Cortex of kidney (tissue), 1 donor: ENCODE measurements at places on chromosomes 7 and 10.

GRCh38 chr7:35255443-35256255 lies 1.7 kb upstream of the TBX20 start:
- no peak for DNase-seq

DNA sequence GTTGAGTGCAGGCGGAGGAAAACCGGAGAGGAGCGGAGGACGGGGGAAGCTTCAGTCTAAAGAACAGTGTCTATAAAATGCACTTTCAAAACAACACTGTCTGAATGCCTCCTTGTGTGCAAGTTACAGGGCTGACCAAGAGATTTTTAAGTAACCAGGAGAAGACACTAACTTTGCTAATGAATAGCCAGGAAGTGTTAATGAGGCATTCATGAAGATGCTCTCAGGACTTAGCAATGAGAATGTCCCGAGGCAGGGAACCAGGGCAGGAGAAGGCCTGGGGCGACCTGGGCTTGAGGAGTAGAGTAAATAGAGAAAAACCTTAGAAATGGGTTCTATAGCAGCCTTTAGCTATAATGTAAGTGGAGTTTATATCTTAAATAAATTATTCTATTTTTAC lies 312.1 kb downstream of the SKIDA1 start:
- DNase-seq: no peak

DNA sequence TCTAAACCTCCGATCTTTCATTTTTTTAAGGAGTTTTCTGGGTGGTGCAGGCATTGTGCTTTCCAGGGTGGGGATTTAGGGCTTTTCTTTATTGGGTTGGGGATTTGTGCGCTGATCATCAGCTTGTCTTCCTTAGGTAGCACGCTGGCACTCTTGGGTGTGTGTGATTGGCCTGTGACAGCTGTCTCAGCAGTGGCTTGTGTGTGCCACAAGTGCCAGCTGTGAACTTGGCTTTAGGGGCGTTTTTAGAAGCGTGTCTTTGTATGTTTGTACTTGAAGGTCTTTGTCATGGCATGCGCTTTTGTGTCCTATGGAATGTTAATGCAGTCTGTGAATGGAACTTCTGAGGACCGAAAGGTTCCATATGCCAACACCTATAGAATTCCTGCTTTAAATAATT lies 788 bp downstream of the AKAP9 start:
- no peak for DNase-seq

GRCh38 chr7:8125680-8126444 lies 136.1 kb downstream of the ICA1 start:
- DNase-seq: no peak

DNA sequence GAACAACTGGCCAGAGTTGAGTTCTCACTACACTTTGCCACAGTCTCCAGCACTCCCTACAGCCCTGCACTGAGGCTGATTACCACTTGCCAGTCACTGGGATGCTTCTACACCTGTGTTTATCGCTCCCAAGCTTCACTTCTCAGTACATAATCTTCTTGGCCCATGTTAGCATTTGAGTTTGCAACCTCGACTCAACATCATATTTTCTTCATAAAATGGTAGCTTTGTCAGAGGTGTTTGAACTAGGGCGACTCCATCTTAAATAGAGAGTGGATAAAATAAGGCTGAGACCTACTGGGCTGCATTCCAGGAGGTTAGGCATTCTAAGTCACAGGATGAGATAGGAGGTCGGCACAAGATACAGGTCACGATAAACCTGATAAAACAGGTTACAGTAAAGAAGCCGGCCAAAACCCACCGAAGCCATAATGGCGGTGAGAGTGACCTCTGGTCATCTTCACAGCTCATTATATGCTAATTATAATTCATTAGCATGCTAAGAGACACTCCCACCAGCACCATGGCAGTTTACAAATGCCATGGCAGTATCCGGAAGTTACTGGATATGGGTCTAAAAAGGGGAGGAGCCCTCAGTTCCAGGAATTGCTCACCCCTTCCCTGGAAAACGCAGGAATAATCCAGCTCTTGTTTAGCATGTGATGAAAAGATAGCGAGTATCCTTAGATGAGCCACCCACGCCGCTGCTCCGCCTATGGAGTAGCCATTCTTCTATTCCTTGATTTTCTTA lies 105.8 kb upstream of the KLF6 start:
- no peak for DNase-seq

DNA sequence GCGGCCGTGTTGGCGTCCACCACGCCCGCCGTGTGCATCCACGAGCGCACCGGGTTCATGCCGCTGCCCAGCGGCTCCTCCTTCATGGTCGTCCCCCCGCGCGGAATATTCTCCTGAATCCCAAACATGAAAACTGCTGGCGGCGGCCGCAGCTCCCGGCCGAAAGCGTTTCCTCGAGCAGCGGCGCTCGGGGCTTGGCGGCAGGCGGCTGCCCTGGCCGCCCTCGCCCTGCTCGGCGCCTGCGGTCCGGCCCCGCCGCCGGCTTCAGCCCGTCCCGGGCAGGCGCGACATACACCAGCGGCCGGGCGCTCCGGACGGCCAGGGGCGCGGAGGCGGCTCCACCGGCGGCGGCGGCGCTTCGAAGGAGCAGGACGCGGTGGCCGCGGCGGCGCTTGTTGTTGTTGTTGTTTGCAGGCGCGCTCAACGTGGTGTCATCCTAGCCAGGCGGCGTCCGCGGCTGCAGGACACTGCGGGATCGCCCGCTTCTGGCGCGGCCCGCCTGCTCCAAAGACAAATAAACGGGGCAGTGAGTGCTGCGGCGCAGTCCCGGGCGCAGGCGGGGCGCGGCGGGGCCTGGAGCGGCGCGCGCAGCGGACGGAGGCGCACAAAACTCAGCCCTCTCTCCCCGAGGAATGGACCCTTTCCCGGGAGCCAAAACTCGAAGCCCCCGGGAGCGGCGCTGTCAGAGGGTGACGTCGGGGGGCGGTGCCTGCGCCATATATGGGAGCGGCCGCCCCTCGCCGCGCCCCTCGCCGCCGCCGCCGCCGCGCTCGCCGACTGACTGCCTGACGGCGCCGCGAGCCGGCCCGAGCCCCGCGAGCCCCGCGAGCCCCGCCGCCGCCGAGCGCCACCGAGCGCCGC lies at the start of gene EBF3:
Gene EBF3, minus strand, starts transcription at position 634 of the 861 bp plus-strand sequence. Its CDS starts 506 bp downstream, at position 128.
- DNase-seq: no peak

DNA sequence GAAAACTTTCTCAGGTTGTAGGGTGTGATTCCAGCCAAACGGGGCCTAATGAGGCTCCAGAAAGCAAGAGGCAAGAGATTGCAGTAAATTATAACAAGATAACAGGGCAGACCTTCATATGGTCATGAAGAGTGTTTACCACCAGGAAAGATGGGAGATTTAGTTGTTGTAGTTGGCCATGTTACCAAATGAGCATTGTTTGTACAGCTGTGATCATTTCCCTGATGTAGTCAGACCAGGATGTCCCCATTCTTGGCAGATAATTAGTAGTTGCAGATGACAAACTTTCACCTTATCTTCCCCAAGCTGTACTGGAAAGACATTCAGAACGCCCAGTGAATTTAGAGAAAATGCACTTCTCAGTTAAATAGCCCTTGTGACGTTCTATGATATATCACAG lies 630.8 kb downstream of the ANKRD7 start:
- DNase-seq: no peak
